ENCODE measurements at places on chromosomes 13 and 19. TPM values are rescaled to one million over a fixed set of nuclear protein-coding genes. Genes with fewer than 3 reads are reported as not detected.

The ZNF57 gene
- total RNA-seq, result 4.2 TPM

GRCh38 chr13:75700552-75700951 lies 64.4 kb downstream of the LMO7 start:
- H3K4me1 ChIP-seq, result peaks cover 11% of the 10 kb centered on the region
- H3K36me3 ChIP-seq, result peaks cover 6% of the 10 kb centered on the region
- H3K27ac ChIP-seq, result no peak overlapping the region
- no peak overlapping the region for H3K4me3 ChIP-seq

GRCh38 chr13:36875431-36875830 lies 44.6 kb downstream of the SMAD9 start:
- H3K4me1 ChIP-seq, result no peaks in the 10 kb centered on the region
- H3K27me3 ChIP-seq, result peaks cover 23% of the 10 kb centered on the region
- H3K27ac ChIP-seq, result no peak overlapping the region
- H3K36me3 ChIP-seq, result no peaks in the 10 kb centered on the region
- no peak overlapping the region for H3K4me3 ChIP-seq

The CLEC4M gene
- not detected for total RNA-seq

The FAM124A gene
- 0.30 TPM for total RNA-seq
